MV-4-11 (cell line): ENCODE measurements at places on chromosomes 1 and 21.

DNA sequence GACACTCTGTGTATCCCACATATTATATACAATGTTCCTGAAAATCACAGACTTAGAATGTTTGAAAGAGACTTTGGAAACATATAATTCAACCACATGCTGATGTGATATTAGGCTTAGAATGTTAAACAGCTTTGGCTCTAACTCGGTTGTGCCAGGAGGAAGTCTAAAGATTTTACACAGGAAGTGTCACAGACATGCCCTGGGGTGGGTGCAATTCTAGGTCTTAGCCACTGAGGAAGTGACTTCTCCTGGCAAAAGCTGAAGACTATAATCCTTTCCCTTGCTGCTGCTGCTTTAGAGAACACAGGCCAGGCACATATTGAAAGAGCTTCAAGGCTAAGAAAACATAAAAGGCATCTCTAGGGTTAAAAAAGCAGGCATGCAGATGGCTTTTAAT is 51.0 kb downstream of the RPL5 start:
- DNase-seq: peak; percentile 82

DNA sequence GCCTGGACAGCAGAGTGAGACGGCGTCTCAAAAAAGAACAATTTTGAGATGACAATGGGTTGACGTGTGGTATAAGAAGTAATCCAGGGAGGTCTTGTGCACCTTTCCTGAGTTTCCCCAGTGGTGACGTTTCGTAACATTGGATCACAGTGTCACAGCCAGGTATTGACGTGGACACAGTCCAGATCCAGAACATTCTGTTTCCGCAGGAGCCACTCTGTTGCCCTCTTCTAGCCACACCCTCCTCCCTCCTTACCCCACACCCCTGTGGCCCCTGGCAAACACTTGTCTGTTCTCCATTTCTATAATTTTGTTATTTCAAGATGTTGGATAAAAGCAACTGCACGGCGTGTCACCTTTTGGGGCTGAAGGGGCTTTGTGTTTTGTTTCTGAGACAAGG is 6.5 kb upstream of the TRAPPC10 start:
- DNase-seq: no peak

- DNase-seq: no peak
Measured at GRCh38 chr1:15756143-15757015, 2.2 kb upstream of the FBLIM1 start.

DNA sequence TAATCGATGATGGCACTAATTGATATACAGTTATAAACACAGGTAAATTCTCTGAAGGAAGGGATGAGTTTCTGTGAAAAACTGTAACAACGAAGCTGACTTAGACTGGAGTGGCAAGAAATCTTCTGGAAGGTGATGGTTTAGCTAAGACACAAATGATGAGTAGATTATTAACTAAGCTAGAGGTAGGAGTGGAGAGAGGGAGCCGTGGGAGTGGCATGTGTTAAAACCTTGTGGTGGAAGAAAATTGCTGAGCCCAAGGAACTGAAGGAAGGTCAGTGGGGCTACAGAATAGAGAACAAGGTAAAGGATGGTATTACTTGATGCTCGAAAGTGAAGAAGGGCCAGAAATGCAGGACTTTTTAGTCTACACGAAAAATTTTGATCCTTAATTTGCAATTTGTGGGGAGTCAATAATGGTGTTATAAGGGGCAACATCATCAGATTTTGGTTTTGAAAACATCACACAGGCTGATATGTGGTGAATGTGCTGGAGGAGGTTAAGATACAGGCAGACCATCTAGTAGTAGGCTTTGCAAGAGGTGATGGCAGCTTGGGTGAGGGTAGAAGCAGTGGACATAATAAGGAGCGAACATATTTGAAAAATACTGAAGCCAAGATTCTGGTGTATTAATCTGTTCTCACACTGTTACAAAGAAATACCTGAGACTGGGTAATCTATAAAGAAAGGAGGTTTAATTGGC is 93.8 kb downstream of the S1PR1 start:
- no peak for DNase-seq

- no peak for DNase-seq
Measured at GRCh38 chr1:117675907-117676430, 70.1 kb downstream of the TENT5C start.

DNA sequence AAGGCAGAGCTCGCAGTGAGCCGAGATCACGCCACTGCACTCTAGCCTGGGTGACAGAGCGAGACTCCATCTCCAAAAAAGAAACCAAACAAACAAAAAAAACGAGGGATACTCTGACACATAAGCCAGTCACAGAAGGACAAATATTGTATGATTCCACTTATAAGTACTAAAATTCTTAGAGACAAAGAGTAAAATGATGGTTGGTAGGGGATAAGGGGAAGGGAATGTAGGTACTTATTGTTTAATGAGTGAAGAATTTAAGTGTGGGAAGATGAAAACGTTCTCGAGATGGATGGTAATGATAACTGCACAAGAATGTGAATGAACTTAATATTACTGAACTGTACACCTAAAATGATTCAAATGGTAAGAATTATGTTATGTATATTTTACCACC is 66.7 kb upstream of the GUCA2A start:
- DNase-seq: no peak

DNA sequence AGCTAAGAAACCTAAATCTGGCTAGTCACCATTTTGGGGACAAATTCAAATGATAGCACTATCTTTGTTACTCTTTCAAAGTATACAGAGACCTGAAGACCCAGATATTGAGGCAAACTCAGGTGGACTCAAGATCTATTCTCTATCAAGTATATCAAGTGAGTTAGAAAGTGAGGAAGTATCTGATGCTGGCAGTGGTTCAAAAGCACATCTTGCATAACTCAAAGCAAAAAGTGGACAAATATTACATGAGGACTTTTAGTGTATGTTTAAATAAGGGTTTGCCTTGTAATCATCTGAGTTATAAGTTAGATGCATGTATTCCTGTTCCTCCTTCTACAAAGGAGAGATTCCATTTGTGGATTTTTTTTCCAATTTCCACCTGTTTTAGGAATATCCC is 338.4 kb downstream of the DISC1 start:
- peak; percentile 29 for DNase-seq

- DNase-seq: no peak
Measured at GRCh38 chr1:211415700-211416099, 76.3 kb downstream of the RD3 start.

DNA sequence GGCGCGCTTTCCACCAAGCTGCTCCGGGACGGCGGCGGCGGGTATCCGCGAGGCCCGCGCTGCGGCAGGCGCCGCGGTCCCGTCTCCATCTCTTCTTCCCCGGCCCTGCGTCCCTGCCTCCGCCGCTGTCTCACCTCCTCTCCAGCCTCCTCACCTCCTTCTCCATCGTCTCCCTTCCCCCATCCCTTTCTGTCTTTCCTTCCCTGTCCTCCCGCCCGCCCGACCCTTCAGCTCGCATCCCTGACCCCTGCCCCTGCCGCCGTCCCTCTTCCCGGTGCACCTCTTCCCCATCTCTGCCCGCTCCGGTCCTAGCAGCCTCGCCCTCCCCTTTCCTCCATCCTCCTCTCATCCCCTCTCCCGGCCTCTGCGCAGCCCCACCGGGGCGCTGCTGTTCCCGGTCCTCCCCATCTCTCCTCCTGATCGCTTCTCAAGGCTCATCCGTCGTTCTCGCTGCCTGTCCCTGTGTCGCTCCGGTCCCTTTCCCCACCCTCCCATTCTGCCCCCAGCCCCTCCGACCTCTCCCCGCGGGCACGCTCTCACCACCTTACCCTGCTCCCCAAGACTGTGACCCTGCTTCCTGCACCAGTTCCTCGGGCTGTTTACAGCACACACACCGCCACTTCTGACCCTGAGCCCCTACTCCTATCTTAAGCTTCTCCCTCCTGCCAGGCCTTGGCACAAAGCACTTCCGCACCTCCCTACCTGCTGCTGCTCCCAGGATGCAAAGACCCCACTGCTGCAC is 760 bp upstream of the NPHP4 start:
- no peak for DNase-seq

DNA sequence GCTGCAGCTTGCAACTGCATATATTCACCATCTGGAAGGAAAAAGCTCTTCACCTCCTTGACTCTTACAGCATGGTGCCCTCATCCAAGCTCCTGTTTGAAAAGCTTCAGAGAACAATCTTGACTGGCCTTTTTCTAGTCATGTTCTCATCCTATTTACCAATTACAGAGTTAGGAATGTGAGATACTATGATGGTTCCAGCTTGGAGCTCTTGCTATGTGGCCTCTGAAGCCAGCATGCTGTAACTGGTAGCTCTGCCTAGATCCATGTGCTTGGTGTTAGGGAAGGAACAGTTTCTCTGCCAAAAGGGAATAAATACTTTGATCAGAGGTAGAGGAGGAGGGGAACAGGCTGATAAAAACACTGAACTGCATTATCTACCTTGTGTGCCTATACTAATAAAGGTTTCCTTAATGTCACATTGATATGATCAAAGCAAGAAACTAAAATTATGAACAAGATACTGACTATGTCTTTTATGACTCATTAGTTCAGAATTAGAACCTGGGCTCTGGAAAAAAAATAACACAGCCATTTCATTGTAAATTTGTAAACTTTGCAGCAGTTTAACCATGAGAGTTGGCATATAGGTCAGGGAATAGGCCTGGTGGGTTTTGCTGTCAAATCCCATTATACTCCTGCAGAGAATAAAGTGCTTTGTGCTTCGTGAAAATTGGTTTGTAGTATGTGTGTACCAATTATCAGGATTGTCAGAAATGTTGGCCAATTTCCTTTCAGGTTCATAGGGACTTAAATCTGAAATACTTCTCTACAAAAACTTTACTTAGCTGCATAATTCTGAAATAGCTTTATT is 92.7 kb downstream of the LEPR start:
- DNase-seq: no peak

GRCh38 chr1:65911679-65912078 is 119.0 kb downstream of the PDE4B start:
- DNase-seq: no peak

DNA sequence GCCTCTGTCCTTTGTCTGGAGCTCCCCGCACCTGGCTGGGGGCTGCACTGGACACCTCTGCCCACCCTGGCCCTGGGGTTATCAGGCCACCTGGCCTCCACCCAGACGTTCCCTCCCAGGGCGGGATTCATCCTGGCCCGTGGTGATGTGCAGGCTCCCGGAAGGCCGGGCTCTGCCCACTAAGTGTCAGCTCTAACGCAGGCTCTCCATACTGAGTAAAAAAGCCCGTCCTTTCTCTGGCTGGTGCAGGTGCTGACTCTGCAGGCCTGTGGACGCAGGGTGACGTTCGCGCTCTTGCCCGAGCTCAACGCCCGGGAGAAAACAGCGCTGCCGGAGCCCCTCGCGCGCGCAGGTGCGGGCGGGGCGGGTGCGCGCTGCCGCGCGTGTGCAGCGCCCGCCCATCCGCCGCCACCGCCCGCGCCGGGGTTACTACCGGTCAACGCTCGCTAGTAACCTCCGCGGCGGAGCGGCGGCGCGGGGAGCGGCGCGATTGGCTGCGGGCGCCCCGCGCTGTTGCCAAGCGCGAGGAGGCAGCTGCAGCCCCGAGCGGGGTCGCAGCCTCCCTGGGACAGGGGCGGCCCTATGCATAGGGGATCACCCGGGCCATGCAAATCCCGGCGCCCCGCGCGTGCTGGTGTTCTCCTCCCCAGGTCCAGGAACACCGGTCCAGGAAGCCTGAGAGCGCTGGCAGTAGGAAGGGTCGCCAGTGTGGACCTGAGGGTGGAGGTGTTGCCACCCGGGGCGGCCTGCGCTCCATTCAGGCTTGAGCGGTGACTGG is 15.7 kb downstream of the ABCG1 start:
- peak; percentile 39 for DNase-seq

DNA sequence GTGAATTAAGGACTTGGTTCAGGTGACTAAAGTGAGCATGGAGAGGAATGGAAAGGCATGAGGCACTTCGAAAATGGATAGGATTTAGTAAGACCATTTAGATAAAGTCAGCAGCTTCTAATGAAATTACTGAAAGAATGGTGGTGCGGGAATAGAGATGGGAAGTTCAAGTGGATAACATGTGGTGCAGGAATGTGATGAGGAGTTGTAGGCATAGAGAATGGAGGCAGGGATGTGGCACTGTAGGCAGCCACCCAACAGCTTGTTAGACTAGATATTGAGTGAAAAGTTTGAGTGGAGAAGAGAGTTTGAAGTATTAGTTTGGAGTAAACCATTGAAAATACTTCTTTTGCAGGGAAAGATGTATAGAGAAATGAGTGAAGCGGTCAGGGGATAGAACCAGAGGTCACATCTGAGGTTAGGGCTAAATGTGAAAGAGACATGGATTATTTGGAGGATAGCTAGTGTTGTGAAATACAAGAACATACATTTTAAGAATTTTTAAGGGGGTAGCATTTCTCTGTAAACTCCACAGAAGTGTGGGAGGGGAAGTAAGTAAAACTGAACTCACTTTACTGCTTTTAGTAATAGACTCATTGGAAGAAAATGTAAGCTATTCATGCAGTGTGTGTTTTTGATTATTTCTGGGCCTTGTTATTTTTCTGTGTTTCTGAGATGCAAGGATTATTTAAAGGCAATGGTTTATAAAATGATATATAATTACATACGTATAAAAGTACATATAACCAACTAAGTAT is 46.2 kb downstream of the DYRK1A start:
- DNase-seq: peak; percentile 76

DNA sequence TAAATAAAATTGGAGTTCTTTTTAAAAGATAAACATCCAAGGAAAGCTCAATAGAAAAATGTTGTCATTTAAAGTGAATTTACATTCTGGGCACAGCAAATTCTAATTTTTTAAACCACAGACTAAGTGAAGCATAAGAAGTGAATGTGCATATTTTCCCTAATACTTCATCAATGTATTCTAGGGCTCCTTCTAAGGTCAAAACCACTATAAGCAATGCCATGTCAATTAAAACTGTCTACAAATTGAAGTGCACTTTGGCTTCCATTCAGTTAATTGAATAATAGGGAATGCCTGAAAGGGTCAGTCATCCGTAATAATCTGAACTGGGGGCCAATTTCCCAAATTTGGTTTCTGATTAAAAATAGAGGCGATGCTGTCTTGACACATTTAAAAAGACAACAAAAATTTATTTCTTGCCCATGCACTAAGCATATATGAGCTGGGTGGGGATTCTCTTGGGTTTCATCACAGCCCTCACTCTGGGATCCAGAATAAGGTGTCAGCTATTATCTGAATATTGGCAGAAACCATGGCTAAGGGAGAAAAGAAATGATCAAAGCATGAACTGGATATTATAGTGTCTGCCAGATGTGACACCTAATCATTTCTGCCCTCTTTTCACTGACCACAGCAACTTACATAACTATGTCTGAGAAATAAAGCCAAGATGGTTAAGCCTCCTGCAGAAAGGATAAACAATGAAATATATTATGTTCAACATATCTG is 660.6 kb upstream of the B3GALT2 start:
- DNase-seq: no peak

GRCh38 chr1:151968058-151968457 is 25.6 kb downstream of the S100A10 start:
- DNase-seq: peak; percentile 56

- peak; percentile 43 for DNase-seq
Measured at GRCh38 chr1:218345673-218346390, 696 bp downstream of the TGFB2 start.
